Stimulated activated CD8-positive, alpha-beta memory T cell treated with anti-CD3 and anti-CD28 coated beads, Interleukin-7, amount 100 ng/mL, for 24 hours (primary cell): ENCODE measurements at places on chromosomes 4 and X.

- no peak for DNase-seq
Observed at GRCh38 chr4:6423575-6423974, 48.8 kb downstream of the PPP2R2C start.

- DNase-seq: no peak
Observed at GRCh38 chr4:66876946-66877345, 668.4 kb downstream of the CENPC start.

DNA sequence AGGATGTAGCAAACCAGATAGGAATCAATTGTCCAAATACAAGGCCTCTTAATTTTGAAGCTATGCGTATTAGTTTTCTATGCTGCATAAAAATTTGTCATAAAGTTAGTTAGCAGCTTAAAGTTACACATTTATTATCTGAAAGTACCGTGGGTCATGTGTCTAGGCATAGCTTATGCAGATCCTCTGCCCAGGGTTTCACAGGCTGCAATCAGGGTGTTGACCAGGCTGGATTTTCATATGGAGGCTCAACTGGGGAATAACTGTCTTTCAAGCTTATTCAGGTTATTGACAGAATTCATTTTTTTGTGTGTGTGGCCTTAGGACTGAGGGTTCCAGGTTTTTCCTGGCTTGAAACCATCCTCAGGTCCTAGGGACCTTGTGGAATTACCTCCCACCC lies 265.1 kb downstream of the SLC39A8 start:
- DNase-seq: no peak

- no peak for DNase-seq
Observed at GRCh38 chr4:93313197-93313596, 515.4 kb upstream of the ATOH1 start.

DNA sequence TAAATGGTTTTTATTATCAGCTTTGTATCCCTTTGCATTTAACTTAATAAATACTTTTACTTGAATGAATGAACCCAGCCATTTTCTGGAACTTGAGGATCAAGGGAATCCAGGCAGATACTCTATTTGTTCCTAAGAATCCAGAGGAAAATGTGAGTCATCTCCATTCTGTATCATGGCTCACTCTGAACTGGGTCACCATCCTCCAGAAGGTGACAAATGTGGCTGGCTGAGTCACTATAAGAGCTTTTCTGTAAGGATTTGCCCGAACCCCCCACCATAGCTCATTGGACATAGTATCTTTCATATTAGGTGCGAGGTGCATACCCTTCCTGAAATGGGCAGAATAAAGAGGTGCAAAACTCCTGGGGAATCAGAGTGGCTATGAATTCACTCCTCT lies 25.8 kb downstream of the RTL9 start:
- no peak for DNase-seq

DNA sequence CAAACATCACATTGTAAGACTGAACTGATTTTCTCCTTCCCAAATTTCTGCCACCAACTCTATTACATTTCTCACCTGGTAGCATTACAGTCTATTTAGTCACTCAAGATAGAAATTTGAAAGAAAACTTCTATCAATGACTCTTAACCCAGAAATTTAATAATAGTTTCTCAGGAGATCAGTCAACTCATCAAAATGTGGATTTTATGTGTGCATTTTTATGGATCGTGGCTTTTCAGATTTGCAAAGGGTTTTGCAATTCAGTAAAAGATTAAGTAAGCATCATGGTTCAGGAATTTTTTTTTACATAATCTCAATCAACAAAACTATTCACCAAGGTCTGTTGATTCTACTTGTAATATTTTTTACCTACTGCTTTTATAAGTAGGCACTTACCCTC lies 111.1 kb downstream of the CFAP299 start:
- no peak for DNase-seq

DNA sequence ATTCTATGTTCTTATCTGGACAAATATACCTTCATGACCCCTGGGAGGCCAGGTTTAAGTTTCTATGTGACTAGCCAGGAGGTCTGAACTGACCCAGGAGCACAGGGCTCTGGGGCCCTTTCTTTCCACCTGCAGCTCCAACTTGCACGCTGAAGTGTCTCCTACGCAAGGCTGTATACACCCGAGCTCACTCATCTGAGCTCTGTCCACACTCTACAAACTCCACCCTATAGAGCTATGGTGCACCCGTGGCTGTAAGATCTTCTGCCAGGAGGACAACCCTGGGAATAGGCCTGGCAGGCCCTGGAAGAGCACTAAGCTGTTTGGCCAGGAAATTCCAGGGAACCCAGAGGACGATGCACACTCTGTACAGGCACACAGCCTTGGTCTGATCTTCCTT lies 60.6 kb upstream of the ATOH1 start:
- DNase-seq: no peak

GRCh38 chr4:183798301-183799253 lies 106.5 kb upstream of the STOX2 start:
- no peak for DNase-seq
